ENCODE measurements at places on chromosomes 4 and X. TPM values are rescaled to one million over a fixed set of nuclear protein-coding genes. Genes with fewer than 3 reads are reported as not detected.

GRCh38 chrX:20066968-20067708 is 49.6 kb downstream of the MAP7D2 start:
- no peak for DNase-seq
- H3K36me3 ChIP-seq, result no peaks in the 10 kb centered on the region
- H3K27ac ChIP-seq, result no peak overlapping the region
- no peaks in the 10 kb centered on the region for H3K4me1 ChIP-seq

- no peaks in the 10 kb centered on the region for H3K27me3 ChIP-seq
- H3K4me3 ChIP-seq, result no peak overlapping the region
- DNase-seq, result no peak
- no peak overlapping the region for H3K27ac ChIP-seq
- no peaks in the 10 kb centered on the region for H3K4me1 ChIP-seq
- H3K36me3 ChIP-seq, result no peaks in the 10 kb centered on the region
These were observed 313.0 kb downstream of the DCTD start for GRCh38 chr4:182604161-182604622.

DNA sequence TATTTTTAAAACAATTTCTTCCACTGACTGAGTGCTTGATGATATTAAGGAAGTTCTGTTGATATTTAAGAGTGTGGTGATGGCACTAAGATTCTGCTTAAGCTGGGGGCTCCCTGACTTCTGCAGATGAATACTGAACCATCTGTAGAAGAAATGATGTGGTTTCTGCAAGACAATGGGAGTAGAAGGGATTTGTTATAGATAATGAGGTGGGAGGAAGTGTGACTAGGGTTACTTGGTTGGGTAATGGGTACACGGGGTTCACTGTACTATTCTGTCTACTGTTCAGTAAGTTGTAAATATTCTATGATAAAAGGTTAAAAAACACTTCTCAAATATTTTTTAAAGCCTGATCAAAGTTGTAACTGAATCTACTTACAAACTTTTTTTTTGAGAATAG is 60.9 kb upstream of the TXK start:
- no peaks in the 10 kb centered on the region for H3K36me3 ChIP-seq
- H3K27ac ChIP-seq, result no peak overlapping the region
- H3K27me3 ChIP-seq, result no peaks in the 10 kb centered on the region
- peaks cover 6% of the 10 kb centered on the region for H3K4me1 ChIP-seq
- no peak overlapping the region for H3K4me3 ChIP-seq
- no peak for DNase-seq

MAGEA9B gene
- polyA plus RNA-seq, result not detected

DNA sequence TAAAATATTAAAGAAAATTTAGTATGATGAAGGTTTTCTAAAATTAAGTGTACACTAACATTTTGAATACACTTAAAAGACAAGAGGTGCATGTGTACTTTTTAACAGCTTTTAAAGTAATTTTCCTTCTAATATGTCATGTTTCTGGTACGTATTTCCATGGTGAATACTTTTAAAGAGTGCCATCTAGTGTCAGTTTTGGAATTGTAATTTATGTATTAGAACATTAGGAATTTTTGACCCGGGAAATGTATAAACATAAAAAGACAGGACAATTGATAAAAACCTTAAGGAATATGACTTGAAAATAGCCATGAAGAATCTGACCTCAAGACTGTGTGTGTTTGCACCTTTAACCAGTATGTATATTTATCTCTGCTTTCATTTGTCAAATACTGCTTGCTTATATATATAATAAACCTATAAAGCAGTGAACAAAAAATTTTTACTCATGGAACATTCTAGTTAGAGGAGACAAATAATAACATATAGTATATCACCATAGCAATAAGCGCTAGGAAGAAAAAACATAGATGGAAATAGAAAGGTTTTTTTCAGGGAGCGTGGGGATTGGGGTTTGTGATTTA is 7.2 kb downstream of the GSTCD start:
- peaks cover 3% of the 10 kb centered on the region for H3K36me3 ChIP-seq
- H3K4me1 ChIP-seq, result no peaks in the 10 kb centered on the region
- no peak overlapping the region for H3K4me3 ChIP-seq
- no peak for DNase-seq
- H3K27me3 ChIP-seq, result no peaks in the 10 kb centered on the region
- H3K27ac ChIP-seq, result no peak overlapping the region

DNA sequence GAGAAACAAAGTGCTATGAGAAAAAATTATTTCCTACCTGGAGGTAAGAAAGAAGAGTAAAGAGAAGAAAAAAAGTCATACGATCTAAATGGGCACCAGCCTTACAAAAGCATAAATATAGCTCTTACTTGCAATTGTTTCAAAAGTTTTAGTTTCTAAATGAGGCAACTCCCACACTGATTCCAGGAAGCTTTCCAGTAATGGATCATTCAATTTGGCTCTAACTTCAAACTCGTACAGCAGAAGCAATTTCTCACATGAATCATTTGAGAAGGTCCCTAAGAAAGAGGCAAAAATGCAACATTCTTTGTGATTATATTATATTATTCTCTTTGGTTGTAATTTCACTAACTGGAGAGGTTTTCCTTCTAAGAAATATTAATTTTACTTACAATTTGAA is 109.9 kb downstream of the DLG3 start:
- H3K4me3 ChIP-seq, result no peak overlapping the region
- H3K27me3 ChIP-seq, result no peaks in the 10 kb centered on the region
- no peak for DNase-seq
- no peaks in the 10 kb centered on the region for H3K36me3 ChIP-seq
- H3K27ac ChIP-seq, result no peak overlapping the region

MSANTD1 gene
- 0.33 TPM for polyA plus RNA-seq

DNA sequence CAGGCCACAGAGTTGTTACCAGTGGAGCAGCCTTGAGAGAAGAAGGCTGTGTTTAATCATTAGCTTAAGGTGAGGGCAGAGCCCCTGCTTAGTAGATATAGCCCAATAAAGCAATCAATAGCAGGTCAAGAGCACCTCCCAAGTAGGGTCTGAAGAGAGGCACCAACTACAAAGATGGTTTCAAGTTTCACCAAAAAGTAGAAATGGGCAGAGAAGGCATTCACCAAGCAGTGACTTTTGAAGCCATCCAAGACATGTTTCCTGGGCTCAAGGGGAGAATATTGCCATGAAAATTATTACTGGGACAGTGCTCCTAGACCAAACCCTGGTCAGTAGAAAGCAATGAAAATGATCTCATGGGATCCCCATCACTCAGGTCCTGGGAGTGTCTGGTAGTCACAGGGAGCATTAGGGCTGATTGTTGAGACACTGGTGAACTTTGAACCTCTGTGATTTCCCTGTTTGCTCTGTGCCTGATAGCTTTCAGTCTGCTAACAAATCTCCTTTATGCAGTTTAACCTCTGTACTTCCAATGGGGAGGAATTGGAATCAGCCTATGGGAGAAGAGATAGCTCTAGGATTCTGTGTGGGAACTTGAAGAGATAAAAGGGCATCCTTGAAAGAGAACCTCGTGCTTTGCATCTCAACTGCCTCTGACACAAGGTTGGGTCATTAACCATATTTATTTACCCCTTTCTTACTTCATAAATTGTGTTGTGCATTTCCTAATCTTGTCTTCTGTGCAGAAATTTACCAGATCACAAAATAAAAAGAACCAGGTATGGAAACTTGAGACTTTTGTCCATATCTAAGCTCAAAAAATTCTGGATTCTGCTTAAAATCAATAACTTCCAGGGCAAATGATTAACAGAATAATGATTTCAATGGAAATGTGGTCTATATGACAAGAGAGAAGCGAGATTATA is 9.3 kb upstream of the OTC start:
- DNase-seq, result no peak
- H3K4me3 ChIP-seq, result no peak overlapping the region
- H3K36me3 ChIP-seq, result no peaks in the 10 kb centered on the region
- H3K4me1 ChIP-seq, result no peaks in the 10 kb centered on the region

- H3K4me3 ChIP-seq, result no peak overlapping the region
- H3K4me1 ChIP-seq, result no peaks in the 10 kb centered on the region
- H3K27me3 ChIP-seq, result no peaks in the 10 kb centered on the region
- H3K27ac ChIP-seq, result no peak overlapping the region
These were observed 12.3 kb upstream of the IL21 start for GRCh38 chr4:122633211-122633610.

- H3K4me1 ChIP-seq, result no peaks in the 10 kb centered on the region
- H3K36me3 ChIP-seq, result peaks cover 8% of the 10 kb centered on the region
- no peaks in the 10 kb centered on the region for H3K27me3 ChIP-seq
- no peak for DNase-seq
These were observed 10.4 kb downstream of the CCNI start for GRCh38 chr4:77065382-77065781.

- H3K36me3 ChIP-seq, result no peaks in the 10 kb centered on the region
- no peaks in the 10 kb centered on the region for H3K27me3 ChIP-seq
- no peak overlapping the region for H3K27ac ChIP-seq
- no peaks in the 10 kb centered on the region for H3K4me1 ChIP-seq
These were observed 68.3 kb upstream of the PGM2 start for GRCh38 chr4:37758226-37758625.

- H3K27me3 ChIP-seq, result no peaks in the 10 kb centered on the region
- no peaks in the 10 kb centered on the region for H3K36me3 ChIP-seq
- H3K4me1 ChIP-seq, result peaks cover 17% of the 10 kb centered on the region
- no peak for DNase-seq
These were observed 78.4 kb downstream of the TMEM164 start for GRCh38 chrX:110081320-110081719.

- H3K27ac ChIP-seq, result no peak overlapping the region
- H3K4me1 ChIP-seq, result no peaks in the 10 kb centered on the region
- no peak overlapping the region for H3K4me3 ChIP-seq
- no peaks in the 10 kb centered on the region for H3K27me3 ChIP-seq
These were observed 1272.1 kb downstream of the ARAP2 start for GRCh38 chr4:34972189-34972588.

DNA sequence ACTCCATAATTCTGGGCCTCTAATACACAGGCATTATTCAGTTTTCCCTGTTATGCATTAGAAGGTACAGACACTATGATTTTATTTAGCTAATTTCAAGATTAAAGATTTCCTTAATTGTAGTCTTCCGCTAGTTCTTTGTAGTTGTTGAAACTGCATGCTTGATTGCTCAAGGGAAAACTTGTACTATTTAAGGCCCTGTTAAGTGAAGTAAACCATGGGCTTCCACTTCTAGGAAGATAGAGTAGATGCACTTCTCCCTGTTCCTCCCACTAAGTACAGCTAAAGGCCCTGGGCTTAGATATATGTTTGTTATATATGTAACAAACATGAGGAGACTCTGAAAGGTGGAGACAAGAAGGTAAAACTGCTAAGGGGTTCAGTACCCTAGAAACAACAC is 215.8 kb upstream of the LEF1 start:
- H3K4me1 ChIP-seq, result no peaks in the 10 kb centered on the region
- H3K36me3 ChIP-seq, result no peaks in the 10 kb centered on the region
- H3K27ac ChIP-seq, result no peak overlapping the region
- no peak overlapping the region for H3K4me3 ChIP-seq

GTPBP6 gene
- 102 TPM for polyA plus RNA-seq

DNA sequence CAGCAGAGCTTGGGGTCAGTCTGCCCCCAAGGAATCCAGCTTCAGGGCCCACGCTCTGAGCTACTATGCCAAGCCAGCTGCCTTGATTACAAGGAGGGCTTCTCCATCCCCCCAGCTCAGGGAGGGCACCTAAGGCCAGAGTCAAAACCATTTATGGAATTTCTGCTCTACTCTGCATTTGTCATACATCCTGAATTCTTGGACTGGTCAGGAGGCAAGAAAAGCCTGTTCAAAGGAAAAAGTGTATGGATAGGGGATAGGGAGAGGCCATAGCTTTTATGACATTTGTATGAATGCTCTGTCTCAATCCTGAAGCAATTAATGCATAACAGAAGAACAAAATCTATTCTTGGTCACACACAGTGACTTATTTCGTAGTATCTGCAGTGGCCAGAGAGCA is 32.2 kb downstream of the EDNRA start:
- no peaks in the 10 kb centered on the region for H3K27me3 ChIP-seq
- no peak overlapping the region for H3K27ac ChIP-seq

CLDN2 gene
- polyA plus RNA-seq, result not detected

FANCB gene
- polyA plus RNA-seq, result 0.28 TPM

ZBTB49 gene
- 1.1 TPM for polyA plus RNA-seq

AKAP14 gene
- not detected for polyA plus RNA-seq

FATE1 gene
- polyA plus RNA-seq, result 0.53 TPM

NKX6-1 gene
- polyA plus RNA-seq, result not detected

- H3K36me3 ChIP-seq, result no peaks in the 10 kb centered on the region
- no peak overlapping the region for H3K27ac ChIP-seq
- H3K4me1 ChIP-seq, result no peaks in the 10 kb centered on the region
These were observed 248.9 kb downstream of the SLC7A11 start for GRCh38 chr4:137993232-137993631.

UGT2B11 gene
- polyA plus RNA-seq, result not detected

Data from heart left ventricle (tissue), 16 donors.